Activated CD4-positive, alpha-beta T cell treated with anti-CD3 and anti-CD28 coated beads, Interleukin-2, amount 10 ng/mL, durations not matched to agents 24 days and 14 days (primary cell): ENCODE measurements at places on chromosomes 12 and 14.

DNA sequence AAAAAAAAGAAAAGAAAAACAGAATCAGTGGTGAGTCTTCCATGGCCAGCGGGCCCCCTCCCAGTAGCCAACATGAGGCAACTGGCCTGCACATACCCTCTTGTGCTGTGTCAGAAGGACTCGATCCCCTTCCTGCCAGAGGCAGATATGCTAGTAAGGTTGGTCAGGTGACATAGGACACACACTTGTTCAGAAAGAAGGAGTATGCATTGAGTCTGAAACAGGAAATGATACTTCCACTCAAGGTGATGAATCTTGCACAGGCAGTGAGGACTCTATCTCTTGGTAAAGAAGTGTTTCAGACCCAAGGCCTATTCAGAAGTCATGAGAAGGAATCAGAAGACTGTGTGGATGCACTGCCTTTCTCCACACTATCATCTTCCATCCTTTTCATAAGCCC is 269.7 kb upstream of the FAR2 start:
- no peak for DNase-seq

DNA sequence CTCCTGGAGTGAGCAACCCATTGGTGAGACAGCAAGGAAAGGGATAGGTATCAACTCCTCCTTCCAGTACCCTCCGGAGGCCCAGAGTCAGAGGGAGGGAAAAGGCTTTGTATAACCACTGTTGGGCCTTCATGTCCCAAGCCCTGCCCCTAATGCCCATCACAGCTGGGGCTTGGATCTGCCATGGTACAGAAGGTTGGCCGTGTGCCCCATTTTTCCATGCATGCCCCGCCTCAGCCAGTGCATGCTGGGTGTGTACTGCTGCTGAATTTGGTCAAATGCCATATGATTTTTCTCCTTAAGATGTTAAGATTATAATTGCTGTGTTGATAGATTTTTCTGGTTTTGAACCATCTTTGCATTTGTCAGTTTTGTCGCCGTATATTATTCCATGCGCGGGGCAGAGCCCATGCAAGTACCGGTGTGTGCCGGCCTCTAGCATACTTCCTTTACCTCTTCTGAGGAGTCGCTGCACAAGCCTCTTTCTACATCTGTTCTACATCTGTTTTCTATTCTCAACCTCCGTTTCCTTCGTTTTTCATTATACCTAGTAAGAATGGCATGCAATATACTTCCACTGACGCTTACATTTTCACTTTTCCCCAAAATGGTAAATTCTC is 26.6 kb downstream of the PPP2R5C start:
- DNase-seq: no peak

DNA sequence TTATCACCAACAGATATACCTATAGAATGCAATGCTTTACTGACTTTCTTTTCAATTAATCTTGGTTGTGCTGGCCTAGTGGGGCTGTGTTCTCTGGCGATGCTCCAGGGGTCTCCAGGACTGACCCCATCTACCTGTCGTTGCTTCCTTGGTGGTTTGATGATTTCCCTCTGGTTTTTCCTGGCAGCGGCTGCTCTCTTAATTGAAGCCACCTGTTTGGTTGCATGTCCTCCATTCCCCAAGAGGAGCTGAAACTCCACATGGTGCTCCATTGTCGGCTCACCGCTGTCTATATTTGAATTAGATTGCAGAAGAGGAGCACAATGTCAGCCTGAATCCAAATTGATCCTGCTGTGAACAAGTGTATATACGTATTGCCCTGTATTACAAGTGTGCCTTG is 7.1 kb upstream of the IFNG-AS1 start:
- DNase-seq: no peak

- no peak for DNase-seq
These were observed 21.8 kb upstream of the CRY1 start for GRCh38 chr12:107115119-107115518.

- DNase-seq: no peak
These were observed 2.7 kb upstream of the BEST3 start for GRCh38 chr12:69701826-69702225.

- DNase-seq: no peak
These were observed 4.1 kb downstream of the CDKN1B start for GRCh38 chr12:12721176-12721751.

- no peak for DNase-seq
These were observed 2.2 kb downstream of the DTX3 start for GRCh38 chr12:57606821-57607220.

- no peak for DNase-seq
These were observed 56.2 kb upstream of the DDHD1 start for GRCh38 chr14:53209370-53209769.

- peak; percentile 82 for DNase-seq
These were observed 63.0 kb upstream of the BTG1 start for GRCh38 chr12:92208613-92209121.

- no peak for DNase-seq
These were observed 43.8 kb downstream of the KRT80 start for GRCh38 chr12:52147964-52148463.

- DNase-seq: peak; percentile 65
These were observed 83.2 kb upstream of the SLC38A2 start for GRCh38 chr12:46455648-46456352.

DNA sequence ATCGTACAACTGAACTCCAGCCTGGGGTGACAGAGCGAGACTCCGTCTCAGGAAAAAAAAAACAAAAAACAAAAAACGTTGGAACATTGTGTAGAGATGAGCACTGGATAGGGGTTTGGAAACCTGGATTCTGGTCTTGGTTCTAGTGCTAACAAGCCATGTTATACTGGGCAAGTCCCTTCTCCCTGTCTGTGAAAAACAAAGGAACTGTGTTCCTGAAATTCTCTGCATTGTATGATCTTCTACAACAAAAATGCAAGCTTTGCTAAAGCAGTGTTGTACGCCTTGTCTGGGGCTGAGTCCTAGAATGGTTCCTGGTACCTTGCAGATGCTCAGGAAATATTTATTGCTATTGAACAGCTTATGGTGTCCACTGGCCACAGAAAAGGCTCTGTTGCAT is 13.4 kb downstream of the GPRC5D start:
- DNase-seq: no peak
